Stimulated activated CD4-positive, alpha-beta T cell treated with anti-CD3 and anti-CD28 coated beads, TNF-alpha, amount 100 ng/mL, for 4 hours (primary cell): ENCODE measurements at places on chromosomes 11 and 22.

- DNase-seq = no peak
These were observed 90.6 kb upstream of the FGF3 start for GRCh38 chr11:69909561-69910518.

- no peak for DNase-seq
These were observed 5.2 kb upstream of the SLC43A3 start for GRCh38 chr11:57432149-57432561.

DNA sequence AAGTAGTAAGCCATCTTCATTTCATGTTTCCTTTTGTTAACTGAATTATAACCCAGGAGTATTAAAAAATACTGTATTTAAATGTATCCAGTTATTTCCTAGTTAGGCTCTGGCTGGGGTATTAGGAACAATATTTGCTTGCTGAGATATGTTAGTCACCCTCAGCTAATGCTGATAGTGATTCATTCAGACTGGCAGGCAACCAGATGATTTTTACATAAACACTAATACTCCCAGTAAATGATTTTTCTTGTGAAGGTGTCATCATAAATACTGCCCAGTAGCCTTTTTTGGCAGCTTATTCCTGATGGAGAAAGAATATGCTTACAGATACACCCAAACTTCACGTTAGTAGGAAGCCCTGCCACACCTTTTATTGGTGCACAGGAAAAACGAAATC, 8.1 kb downstream of the YWHAH start:
- DNase-seq = no peak

- peak; percentile 80 for DNase-seq
These were observed 39.8 kb downstream of the WEE1 start for GRCh38 chr11:9613118-9613829.

DNA sequence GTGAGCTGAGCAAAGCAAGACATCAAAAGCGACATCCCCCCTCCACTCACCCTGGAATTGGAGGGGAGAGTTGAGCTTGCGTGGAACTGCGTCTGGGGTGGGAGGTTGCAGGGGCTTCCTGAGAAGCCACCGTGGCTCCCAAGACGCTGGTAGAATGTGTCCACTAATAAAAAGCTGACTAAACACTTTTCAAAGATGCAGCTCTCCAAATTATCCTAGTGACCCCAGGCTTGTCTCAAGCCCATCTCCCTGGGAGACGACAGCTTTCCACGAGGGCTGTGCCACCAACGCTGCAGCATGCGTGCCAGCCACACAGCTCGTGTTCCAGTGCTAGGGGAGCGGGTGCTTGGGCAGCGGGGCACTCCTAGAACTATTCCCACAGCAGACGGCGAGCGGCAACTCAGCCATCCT, 6.3 kb upstream of the GAL start:
- DNase-seq = no peak

- no peak for DNase-seq
These were observed 216.3 kb upstream of the SYN3 start for GRCh38 chr22:33274214-33275072.

DNA sequence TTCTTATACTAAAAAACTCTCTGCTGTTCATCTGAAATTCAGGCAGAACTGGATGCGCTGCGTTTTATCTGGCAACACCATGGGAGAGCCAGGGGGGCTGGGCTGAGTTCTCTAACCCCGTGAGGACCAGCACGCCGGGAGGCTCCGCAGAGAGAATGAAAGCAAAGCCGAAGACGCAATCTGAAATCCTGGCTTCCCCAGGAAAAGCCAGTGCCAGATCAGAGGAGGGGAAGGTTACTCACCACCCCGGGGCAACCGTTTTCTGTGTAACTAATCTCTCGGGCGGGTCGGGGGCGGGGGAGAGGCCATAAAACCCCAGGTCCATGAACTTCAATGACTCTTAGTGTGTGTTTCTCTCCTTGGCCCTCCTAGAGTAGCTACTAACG, 99.4 kb downstream of the SHANK2 start:
- no peak for DNase-seq
